ENCODE measurements at places on chromosomes 4 and X.

DNA sequence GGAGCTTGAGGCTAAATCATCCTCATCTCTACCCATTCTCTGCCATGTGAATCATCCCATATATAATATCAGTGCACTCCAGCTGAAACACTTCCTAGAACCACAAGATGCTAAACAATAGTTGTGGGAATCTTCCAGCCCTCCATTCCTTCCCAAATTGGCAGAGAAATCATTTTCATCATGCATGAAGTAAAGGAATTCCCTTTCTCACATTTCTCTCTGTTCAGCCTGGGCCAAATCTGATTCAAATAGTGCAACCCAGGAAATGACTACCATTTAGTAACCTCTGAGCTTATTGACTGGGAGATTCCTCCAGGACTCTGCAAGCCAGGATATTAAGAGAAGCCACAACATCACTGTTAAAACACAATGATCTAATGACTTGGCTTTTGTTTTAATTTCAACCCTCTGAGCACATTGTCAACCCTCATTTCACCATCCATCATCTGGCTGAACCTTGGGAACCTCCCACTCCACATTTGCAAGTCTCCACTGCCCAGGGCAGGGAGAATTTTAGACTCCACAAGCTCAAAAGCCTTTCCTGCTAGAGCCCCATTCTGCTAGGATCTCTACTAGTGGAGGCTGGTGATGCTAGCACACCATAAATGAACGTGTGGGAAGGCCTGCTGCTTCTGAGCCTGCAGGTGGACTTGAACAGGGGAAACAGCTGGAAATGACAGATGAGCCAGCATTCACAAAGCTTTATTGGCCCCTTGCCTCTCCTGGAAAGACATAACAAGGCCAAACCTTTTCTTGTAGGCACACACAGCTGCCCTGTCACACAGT lies 133.9 kb downstream of the TET2 start:
- no peak for DNase-seq

GRCh38 chr4:124903995-124904722 lies 191.6 kb upstream of the ANKRD50 start:
- no peak for DNase-seq

DNA sequence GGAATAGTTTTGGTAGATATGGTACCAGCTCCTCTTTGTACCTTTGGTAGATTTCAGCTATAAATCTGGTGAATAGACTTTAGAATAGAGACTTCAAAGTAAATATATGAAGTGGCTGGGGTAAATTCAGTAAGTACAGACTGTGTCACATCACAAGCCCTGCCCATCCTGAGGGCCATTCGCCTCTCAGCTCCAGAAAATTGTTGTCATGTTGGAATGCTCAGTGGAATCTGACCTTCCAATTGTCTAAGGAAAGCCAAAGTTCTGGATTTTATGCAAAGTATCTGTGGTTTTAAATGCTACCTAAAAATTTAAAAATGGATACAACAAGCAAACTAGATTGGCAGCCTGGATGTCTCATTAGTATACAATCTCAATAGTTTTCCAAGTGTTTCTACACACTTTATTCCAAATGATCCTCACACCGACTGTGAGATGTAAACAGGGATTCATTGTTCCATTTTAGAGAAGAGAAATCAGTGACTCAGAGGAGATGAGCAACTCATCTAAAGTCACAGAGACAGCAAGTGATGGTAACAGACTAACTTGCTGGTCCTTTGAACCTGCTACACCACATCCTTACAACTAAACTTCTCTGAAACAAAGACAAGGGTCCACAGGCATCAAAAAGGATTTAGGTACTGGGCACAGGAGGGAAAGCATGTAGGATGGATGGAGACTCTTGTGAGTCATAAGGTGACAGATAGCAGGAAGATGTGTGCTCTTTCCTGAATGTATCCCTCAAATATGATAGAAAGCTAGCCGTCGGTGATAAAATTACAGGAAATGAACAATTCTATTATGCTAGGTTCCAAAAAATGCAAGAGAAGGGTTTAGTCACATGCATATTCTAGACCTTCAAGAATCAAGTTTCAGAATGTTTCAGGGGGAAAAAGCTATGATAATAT lies 127.3 kb downstream of the ATP10D start:
- no peak for DNase-seq

DNA sequence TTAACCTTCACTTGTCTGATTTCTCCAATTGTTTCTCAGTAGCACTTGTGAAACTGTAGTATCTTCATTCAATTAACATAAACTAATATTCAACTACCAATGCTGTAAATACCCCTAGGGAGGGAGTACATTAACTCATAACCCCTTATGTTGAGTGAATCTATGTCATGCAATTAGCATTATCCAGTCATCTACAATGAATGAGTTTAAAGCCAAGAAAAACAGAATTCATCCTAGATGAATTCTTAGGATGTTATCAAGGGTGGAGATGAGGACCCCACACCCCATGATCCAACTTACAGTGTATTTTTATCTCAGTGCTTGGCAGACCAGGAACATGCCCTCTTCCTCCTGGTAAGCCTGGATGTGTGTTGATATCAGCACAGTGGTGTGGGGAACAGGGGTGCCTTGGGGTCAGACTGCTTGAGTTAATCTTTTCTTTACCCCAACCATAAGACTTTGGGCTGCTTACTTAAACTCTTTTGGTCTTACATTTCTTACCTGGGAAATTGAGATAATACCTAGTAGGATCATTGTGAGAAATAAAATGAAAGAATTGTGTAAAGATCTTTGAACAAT lies 62.1 kb upstream of the SCOC start:
- no peak for DNase-seq

GRCh38 chr4:177419434-177419833 lies 22.8 kb downstream of the AGA start:
- no peak for DNase-seq

GRCh38 chrX:120315776-120316175 lies 4.5 kb upstream of the TMEM255A start:
- DNase-seq: no peak

GRCh38 chrX:40805404-40805803 lies 70.1 kb upstream of the MED14 start:
- no peak for DNase-seq

DNA sequence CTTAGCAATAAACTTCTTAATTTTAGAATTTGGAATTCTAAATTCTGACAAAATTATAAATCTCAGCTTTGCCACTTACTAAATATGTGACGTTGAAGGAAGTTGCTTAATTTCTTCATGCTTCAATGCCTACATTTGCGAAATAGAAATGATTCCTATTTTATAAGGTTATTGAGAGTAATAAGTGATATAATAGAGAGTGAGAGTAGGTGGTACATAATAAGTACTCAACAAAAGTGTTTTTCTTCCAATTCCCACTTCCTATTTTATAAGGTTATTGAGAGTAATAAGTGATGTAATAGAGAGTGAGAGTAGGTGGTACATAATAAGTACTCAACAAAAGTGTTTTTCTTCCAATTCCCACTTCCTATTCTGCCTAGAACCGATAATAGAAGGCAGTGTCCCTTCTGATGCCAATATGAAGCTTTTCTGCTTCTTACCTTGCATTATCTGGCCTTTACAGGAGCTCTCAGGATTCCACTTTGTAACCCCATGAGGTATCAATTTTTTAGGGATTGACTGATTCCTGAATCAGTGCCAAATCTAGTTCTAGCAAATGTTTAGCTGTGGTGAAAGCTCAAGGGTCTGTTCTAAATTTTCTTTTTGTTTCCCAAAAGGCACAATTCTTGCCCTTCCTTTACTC lies 31.4 kb downstream of the VSIG4 start:
- no peak for DNase-seq

- DNase-seq: no peak
Measured at GRCh38 chr4:22312113-22312512, 203.8 kb downstream of the ADGRA3 start.

DNA sequence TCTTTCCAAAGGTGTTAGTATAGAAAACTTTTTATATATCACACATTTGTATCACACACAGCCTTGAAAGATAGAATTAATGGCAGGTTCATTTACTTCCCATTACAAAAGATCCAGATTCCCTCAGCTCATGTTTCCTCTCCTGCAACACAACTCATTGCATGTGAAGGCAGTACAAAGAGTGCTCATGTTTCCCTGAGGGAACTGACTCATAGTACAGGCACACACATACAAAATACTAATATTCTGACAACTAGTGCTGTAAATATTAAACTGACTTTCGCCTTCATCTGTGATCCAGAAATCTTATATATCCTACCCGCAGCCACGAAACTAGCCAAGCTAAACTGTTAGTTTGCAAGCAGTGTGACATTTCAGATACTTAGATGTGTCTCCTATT lies 819.8 kb upstream of the PCDH7 start:
- no peak for DNase-seq

DNA sequence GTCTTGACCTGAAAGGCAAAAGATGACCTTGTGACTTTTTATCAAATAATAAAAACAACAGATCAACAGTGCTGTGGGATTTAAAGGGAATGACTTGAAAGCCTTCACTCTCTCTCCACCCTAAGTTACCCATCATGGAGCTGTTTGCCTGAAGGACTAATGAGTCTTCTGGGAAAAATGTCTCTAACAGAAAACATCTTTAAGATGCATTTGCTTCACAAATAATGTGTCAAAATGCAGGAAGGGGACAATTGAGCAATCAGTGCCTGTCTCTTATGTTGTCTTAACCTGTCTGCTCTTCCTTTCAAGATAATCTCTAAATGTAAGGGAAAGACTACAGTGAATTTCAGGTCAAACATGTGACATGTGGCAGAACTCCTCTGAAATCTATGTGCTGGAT lies 766.6 kb downstream of the PDHA2 start:
- DNase-seq: no peak

DNA sequence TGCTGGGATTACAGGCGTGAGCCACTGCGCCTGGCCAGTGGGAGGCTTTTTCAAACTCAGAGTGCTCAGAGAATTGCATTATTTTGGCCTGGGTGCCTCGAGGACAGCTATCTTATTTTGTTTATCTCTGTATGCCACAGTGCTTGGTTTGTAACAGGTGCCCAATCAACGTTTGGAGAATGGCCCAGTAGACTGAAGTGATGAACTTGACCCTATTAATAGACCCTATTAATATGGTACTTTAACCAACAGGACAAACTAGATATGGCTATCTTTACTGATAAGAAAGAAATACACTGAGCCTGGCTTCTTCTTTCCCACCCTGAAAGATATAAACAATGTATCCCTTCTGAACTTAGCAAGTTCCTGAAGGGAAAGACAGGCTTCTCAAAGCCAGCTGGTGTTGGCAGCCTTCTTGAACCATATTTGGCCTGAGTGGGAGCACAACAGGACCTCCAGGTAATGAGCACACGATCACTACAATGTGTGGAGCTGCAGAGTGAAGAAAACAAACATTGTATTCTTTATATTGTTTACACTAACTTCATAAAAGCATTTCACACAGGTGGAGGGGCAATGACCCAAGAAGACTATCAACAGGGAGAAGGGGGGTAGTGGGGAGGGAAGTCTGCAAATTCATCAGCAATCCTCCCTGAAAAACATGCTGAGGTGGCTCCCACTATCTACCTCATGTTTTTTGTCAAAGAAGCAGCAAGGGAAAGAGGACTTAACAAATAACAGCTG lies 41.7 kb downstream of the PRPS1 start:
- DNase-seq: no peak
